ENCODE measurements at places on chromosomes 16 and 17. TPM values are rescaled to one million over a fixed set of nuclear protein-coding genes. Genes with fewer than 3 reads are reported as not detected.

Gene TGFB1I1
- 3.0 TPM for total RNA-seq

Gene SMIM22
- not detected for total RNA-seq

Gene B4GALNT2
- under 0.01 TPM for total RNA-seq

Gene KRT40
- not detected for total RNA-seq

Gene TEKT5
- total RNA-seq = 1.2 TPM

Gene EIF3CL
- total RNA-seq = 115 TPM

Gene AATK
- total RNA-seq = 17.8 TPM

Gene DHX58
- total RNA-seq = 3.0 TPM

Gene CACNA1H
- total RNA-seq = 24.7 TPM

Gene CIBAR2
- total RNA-seq = 4.8 TPM

Gene PYY
- not detected for total RNA-seq

Gene KRT33A
- total RNA-seq = not detected

Gene TPSAB1
- not detected for total RNA-seq

Gene PDP2
- 12.2 TPM for total RNA-seq

Gene AIPL1
- total RNA-seq = 0.23 TPM

Gene PIGL
- total RNA-seq = 27.5 TPM

Gene SRCIN1
- 33.7 TPM for total RNA-seq

Gene G6PC1
- under 0.01 TPM for total RNA-seq

Gene OTOA
- 0.69 TPM for total RNA-seq

Gene HSF5
- total RNA-seq = 0.23 TPM

Gene ATXN1L
- 14.3 TPM for total RNA-seq

Gene PRMT7
- 50.3 TPM for total RNA-seq

Gene ZNF19
- 10.4 TPM for total RNA-seq

Gene TAC4
- total RNA-seq = not detected

Gene ABCC12
- 0.46 TPM for total RNA-seq

Gene GINS2
- total RNA-seq = 5.8 TPM

Gene ZDHHC1
- total RNA-seq = 4.6 TPM

Gene MYADML2
- 1.8 TPM for total RNA-seq

Gene RMI2
- 4.6 TPM for total RNA-seq

Gene NUP85
- total RNA-seq = 23.1 TPM

Gene NGFR
- 6.5 TPM for total RNA-seq

Gene PRCD
- 5.3 TPM for total RNA-seq

Gene TPSG1
- total RNA-seq = not detected

Gene FOXC2
- 0.23 TPM for total RNA-seq

Gene SDF2
- 36.9 TPM for total RNA-seq

Gene CA7
- total RNA-seq = not detected

Gene TSPOAP1
- total RNA-seq = 54.0 TPM

Gene ST6GALNAC1
- 0.69 TPM for total RNA-seq

Gene CA10
- total RNA-seq = 93.2 TPM

Gene NTN3
- total RNA-seq = 5.1 TPM

Gene KRTAP4-3
- not detected for total RNA-seq

Gene HS3ST3A1
- not detected for total RNA-seq

All from diencephalon (tissue), 1 donor.